ENCODE measurements at places on chromosomes 3 and 15.

DNA sequence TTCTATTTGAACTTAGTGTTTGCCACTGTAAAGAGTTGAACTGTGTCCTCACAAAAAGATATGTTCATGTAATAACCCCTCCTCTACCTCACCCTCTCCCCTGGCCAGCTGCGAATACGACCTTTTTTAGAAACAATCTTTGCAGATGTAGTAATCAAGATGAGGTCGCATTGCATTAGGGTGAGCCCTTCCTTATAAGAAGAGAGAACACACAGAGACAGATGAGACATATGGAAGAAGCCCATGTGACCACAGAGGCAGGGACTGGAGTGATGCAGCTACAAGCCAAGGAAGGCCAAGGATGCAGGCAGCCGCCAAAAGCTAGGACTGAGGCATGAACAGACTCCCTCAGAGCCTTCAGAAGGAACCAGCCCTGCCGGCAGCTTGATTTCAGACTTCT lies 27.6 kb downstream of the GPR176 start:
- DNase-seq = no peak

DNA sequence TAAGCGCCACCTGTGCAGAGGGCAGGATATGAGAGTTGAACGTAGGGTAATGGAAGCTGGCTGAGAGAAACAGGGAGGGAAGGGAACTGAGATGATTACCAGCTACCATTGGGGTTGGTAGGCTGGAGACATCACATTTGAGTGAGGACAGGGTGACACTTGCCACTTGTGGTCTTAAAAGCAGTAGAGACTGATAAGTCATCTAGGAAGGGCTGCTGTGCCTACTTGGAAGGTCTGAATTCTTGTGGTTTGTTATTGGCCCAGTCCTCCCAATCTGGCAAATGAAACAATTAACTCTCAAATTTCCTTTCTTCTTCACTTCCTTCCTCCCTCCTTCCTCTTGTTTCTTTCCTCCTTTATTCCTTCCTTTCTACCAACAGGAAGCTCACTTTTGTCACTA lies 46.8 kb downstream of the COL6A5 start:
- no peak for DNase-seq

GRCh38 chr15:57152666-57153539 lies 223.4 kb upstream of the CGNL1 start:
- DNase-seq = no peak

DNA sequence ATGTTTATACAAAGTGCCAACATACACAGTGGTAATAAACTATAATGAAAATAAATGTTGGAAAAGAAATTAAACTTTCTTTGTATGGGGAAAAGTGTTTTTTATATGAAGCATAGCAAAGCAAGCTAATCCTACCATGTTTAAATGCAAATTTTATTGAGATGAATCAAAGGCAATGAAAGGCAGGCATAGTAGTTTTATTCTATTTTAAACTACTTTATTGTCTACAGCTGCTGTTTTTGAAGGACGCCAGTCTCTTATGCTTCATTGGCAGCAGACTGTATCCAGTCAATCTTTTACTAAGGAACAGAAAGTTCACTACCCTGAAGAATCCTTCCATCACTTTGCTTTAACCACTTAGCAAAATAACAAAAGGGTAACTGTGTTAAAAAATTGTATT lies 761.0 kb downstream of the ROBO2 start:
- no peak for DNase-seq

DNA sequence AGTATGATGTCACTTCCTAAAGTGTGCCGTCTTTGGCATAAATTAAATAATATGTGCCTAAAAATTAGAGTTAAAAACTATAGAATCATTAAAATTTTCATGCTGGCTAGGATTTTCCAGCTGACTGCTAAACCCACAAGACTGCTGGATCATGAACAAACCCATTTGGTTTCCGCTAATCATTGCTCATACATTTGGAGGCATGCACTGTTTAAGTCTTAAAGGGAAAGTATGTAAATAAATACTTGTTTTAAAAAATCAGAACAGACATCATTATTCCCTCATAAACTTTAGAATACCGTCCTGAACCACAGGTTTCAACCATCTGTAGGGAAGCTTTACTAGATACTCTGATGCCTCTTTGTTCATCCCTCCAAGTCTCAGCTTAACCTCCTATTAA lies 26.5 kb downstream of the ATP6V1A start:
- no peak for DNase-seq

GRCh38 chr3:4587061-4587837 lies 94.1 kb downstream of the ITPR1 start:
- DNase-seq = no peak

- DNase-seq = no peak
Observed at GRCh38 chr15:26634319-26634718, 138.5 kb downstream of the GABRB3 start.

GRCh38 chr15:41331833-41332193 lies 578 bp downstream of the OIP5 start:
- DNase-seq = peak; percentile 70

- DNase-seq = no peak
Observed at GRCh38 chr15:91335702-91336101, 235.6 kb downstream of the SV2B start.

DNA sequence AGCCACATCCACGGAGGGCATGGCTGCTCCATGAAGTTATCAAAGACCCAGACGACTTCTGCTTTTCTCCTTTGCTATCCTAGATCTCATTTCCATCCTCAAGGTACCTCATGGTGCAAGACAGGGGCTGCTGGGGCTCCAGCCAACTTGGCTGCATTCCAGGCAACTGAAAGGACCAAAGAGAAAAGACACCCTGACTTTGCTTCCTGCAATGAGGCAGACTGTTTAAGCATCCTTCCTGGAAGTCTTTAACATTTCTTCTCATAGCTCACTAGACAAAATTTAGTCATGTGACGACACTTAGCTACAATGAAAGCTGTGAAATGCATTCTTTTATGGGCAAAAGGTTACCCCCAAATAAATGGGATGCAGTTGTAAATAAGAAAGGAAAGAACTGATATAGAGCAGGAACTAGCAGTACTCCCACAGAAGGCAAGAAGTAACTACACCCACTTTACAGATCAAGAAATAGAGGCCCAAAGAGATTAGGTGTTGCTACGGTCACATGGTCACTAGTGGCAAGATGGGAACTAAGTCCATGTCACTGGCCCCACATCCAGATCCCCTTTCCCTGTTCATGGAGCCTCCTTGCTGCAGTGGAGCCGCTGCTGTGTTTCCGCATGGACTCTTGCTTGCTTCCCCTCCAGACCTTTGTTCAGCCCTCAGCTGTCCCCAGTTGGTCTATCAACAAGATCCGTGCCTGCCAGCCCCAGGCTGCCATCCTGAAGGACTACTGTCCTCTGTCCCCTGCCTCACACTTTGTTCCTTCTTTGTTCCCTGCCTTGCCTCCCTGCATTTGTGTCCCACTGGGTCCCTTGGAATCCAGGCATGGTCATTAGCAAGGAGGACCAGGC lies 107.0 kb downstream of the XXYLT1 start:
- no peak for DNase-seq

DNA sequence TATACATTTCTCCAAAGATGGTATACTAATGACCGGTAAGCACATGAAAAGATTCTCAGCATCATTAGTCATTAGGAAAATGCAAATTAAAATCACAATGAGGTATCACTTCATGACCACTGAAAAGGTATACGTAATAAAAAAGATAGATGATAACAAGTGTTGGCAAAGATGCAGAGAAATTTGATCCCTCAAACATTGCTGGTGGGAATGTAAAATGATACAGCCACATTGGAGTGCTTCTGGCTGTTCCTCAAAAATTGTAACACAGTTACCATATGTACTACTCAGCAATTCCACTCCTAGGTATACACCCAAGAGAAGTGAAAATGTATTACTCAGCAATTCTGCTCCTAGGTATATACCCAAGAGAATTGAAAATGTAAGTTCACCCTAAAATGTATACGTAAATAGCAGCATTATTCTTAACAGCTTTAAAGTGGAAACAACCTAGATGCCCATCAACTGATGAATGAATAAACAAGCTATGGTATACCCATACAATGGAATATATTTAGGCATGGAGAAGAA lies 25.0 kb upstream of the KY start:
- DNase-seq = no peak

DNA sequence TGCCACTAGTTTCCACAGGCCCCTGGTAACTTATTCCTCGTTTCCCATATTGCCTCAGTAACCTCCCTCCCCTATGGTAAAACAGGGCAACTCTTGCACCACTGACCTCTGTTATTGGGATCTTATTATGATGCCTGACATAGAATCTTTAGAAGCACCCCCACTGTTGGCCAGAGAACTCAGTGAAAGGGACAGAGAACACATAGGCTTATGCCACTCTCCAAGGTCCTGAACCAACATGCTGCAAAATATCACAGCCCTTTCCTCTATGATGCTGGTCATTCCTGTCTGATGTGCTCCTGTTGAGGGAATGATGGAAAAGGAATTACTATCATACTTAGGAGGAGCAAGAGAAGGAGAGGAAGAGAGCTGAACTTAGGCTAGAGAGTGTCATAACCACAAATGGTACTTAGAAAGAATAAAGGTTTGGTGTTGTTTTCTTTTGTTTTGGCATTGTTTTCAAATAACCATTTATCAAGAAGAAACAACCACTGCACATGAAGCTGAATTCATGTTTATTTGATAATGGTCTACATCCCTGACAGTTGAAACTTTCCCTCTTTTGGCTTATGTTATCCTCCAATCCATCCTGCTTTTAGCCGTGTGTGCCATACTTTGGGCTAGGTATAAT lies 330.2 kb downstream of the EPHB1 start:
- peak; percentile 29 for DNase-seq

- no peak for DNase-seq
Observed at GRCh38 chr15:63238171-63238570, 39.2 kb upstream of the APH1B start.

- DNase-seq = no peak
Observed at GRCh38 chr3:68706096-68706495, 226.3 kb downstream of the TAFA4 start.

DNA sequence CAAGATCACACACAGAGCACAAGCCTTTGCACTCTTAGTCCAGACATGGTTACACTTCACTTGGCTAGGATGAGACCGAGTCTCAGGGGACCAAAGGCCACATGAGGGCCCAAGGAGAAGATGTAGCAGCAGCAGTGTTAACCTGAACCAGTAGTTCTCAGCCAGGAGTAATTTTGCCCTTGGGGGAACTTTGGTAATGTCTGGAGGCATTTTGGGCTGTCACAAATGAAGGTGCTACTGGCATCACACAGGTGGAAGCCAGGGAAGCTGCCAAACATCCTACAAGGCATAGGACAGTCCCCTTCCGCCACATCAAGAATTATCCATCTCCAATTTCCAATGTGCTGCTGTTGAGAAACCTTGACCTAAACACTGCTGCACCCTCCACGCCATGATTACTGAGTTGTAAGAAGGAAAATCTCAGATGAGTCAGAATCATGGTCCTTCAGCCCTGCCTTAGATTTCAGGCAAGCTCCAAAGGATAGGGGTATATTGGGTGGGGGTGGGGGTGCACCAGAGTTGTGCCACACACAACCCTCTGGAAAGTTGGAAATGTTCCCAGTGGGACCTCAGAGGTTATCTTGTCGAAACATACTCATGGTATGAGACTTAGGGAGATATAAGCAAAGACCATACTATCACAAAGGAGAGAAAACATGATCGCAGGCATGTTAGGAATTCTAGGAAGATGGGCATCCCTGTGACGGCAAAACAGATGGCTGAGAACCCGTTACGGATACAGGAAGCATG lies 36.2 kb downstream of the SEMA5B start:
- DNase-seq = no peak

DNA sequence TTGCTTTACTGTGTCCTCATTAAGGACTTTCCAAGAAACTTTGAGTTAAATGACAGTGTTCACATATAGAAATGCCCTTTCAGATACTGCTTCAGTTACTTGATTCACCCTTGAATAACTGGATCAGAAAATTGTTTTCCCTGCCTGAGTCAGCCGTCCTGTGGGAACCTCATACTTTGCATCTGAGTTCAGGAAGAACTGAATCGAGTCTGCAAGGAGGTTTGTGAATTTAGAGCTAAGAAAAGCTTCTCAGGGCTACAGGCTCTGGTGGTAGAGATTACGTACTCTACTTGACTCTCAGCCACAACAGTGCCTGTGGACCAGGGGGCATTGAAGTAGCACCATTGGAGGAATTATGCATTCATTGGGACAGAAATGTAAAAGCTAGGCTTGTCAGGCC lies 252.4 kb upstream of the C2CD4B start:
- no peak for DNase-seq

DNA sequence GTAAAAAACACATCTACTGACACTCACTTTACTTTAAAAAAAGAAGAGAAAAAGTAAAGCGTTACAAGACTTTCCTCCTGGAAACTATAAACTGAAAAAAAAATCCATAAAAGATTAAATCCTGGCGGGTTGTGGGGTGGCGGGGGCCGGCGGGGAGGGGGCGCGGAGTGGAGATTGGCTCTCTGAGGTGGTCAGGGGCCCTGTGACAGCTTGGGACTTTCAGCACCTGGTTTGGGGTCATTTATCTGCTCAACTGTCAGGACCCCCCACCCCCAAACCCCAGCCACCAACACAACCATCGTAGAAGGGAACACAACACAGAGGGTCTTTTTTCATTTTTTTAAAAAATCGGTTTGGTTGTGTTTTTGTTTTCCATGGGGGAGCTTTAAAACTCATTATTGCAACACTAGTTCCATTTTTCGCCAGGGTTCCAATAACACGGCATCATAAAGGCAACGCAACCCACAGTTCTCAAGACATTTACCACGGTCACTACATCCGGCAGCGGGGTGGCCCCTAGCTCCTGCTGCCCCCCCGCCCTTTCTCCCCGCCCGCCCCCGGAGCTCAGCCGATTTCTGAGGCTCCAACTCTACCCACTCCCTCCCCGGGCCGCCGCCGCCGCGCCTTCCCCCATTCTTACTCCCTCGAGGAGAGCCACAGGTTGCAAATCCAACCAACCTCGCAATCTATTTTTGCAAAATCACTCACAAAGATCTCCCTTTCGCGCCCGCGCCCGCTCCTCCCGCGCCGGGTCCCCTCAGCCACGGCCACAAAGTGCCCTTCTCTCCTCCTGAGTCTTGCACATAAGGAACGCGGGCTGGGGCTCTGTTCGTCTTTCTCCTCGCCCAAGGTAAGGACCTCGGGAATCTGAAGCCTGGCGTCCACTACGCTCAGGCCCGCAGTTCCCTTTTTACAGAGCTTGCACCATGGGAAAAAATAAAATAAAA lies 1.8 kb downstream of the BCL6 start:
- peak; percentile 46 for DNase-seq

GRCh38 chr3:102085431-102086176 lies 236.3 kb downstream of the NFKBIZ start:
- no peak for DNase-seq

DNA sequence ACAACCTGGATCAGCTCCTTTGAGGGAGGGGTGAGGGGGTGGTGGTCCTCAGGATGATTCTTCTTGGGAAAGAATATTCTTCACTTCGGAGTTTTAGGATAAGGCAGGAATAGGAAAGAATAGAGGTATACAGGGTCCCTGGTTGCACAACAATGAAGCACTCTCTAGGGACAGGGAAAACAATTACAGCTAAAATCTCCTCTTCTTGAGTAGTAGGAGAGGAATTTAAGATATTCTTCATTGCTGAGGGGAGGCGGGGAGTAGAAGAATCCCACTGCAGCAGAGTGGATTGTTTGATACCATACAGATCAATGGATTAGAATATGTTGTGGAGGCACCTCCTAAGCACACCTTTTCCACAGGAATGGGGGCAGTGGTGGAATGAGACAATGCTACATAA lies 20.5 kb downstream of the SLC9C1 start:
- no peak for DNase-seq

All from Calu3 (cell line).